DMS53 (cell line): ENCODE measurements at places on chromosomes 6 and 20.

- DNase-seq = no peak
Measured at GRCh38 chr6:157946053-157946617, 35.5 kb upstream of the SYNJ2 start.

DNA sequence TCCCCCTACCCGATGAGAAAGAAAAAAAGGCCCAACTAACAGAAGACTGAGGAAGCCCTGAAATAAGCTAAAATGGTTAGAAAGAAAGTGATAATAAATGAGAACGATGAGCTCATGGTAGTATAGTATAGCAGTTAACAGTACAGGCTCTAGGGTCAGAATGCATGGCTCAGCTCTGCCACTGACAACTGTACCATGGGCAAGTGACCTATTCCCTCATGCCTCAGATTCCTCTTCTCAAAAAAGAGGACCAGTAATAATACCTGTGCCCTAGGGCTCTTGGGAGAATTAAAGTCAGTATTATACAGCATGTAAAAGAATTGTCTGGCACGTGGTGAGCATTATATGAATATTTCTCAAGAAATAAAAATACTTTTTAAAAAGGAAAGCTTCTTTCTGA, 19.8 kb downstream of the TRERF1 start:
- no peak for DNase-seq

DNA sequence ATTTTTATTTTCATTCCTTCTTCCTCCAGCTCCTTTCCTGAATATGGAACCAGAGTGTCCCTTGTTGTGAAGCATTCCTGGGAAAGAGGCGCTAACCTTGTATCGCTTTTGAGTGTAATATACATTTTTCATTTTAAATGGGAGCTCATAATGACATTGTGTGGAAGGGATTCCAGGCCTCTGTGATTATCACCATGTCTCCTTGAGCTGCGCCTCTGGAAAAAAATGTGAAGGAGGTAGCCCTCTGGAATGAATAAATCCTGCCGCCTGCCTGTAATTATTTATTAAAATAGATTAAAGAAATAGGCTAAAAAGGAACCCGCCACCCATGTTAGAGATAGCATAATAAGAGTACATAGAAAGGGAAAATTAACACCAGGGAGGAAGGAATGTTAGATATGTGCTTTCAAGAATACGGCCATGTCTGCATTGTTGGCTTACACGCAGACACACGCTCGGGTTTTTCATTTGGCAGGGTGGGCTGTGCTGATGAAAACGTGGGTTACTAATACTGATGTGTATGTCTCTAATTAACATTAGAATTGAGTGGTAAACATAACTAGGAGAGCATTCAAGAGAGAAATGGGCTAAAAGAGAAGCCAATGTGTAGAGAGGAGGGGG, 138.5 kb downstream of the LINC00237 start:
- DNase-seq = no peak

- DNase-seq = peak; percentile 87
Measured at GRCh38 chr6:21593927-21594415, 420 bp downstream of the SOX4 start.

- peak; percentile 30 for DNase-seq
Measured at GRCh38 chr20:2918096-2919049, 45.1 kb downstream of the PTPRA start.

DNA sequence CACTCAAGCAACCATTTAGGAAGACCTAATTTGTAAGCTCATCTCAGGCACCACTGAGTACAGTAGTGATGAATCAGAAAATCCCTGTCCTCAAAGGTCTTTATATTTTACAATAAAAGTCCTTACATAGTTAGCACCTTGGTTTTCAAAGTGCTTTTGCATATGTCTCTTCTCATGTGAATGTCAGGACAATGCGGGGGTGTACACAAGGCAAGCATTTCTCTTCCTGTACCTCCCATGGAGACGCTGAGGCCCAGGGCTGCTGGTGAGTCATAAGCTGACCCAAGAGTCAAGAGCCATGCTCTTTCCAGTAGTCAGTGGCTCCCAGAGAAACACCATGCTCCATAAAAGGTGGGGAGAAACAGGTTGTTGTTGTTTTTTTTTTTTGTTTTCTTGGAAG, 174.0 kb downstream of the GJA10 start:
- peak; percentile 85 for DNase-seq

GRCh38 chr6:16412982-16413381, 174.6 kb downstream of the GMPR start:
- DNase-seq = no peak

GRCh38 chr20:5608442-5609161, 141.6 kb upstream of the SHLD1 start:
- DNase-seq = peak; percentile 52

GRCh38 chr20:6164421-6165341, 41.9 kb upstream of the FERMT1 start:
- peak; percentile 17 for DNase-seq

DNA sequence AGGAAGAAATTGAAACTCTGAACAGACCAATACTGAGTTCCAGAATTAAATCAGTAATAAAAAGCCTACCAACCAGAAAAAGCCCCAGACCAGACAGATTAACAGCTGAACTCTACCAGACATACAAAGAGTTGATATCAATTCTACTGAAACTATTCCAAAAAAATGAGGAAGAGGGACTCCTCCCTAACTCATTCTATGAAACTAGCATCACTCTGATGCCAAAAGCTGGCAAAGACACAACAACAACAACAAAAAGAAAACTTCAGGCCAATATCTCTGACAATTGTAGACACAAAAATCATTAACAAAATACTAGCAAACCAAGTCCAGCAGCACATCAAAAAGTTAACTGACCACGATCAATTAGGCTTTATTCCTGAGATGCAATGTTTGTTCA, 246.0 kb upstream of the RUNX2 start:
- DNase-seq = no peak

GRCh38 chr20:15005300-15005986, 668.0 kb upstream of the FLRT3 start:
- peak; percentile 22 for DNase-seq

DNA sequence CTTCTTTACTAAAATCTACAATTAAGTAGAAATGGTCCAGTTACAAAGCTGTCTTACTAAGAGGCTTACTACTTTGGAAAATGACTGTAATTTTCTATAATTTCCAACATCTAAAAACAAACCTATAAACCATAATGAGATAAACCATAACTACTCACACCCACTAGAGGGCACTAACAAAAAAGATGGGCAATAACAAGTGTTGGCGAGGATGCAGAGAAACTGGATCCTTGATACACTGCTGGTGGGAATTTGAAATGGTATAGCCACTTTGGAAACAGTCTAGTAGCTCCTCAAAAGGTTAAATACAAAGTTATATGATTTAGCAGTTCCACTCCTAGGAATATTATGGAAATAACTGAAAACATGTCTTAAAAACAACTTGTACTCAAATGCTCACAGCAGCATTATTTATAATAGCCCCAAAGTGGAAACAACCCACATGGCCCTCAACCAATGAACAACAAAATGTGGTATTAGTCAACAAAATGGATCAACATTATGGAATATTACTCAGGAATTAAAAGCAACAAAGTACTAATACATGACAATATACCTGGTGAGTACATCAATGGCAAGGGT, 50.6 kb downstream of the GJA10 start:
- DNase-seq = peak; percentile 53

- DNase-seq = no peak
Measured at GRCh38 chr6:148529010-148529409, 186.4 kb downstream of the SASH1 start.

GRCh38 chr20:4812216-4812615, 90.5 kb downstream of the PRND start:
- DNase-seq = no peak

- no peak for DNase-seq
Measured at GRCh38 chr6:98020222-98020621, 737.2 kb upstream of the MMS22L start.

- no peak for DNase-seq
Measured at GRCh38 chr6:12097791-12098190, 85.7 kb downstream of the HIVEP1 start.

- peak; percentile 77 for DNase-seq
Measured at GRCh38 chr6:133741375-133741861, 147.5 kb upstream of the TCF21 start.

GRCh38 chr20:41030061-41030460, 1.4 kb downstream of the TOP1 start:
- no peak for DNase-seq

DNA sequence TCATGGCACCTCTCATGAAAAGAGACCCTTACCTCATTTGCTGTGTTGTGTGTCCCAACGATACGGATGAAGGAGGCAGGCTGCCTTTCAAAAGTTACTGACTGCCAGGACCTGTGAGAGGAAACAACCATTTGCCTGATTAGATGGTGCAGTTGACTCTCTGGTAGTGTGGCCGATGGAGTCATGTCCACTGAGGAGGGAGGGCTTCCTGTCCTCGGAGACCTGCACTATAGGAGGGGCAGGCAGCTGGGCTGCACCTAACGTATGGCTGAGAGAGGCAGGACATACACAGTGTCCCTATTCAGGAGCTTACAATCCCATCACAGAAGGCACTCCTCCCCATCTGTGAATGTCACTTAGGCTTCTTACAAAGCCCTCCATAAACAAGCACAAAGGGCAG, 373.0 kb downstream of the ZFAND3 start:
- DNase-seq = no peak

GRCh38 chr6:88386167-88386566, 220.0 kb upstream of the CNR1 start:
- DNase-seq = no peak

DNA sequence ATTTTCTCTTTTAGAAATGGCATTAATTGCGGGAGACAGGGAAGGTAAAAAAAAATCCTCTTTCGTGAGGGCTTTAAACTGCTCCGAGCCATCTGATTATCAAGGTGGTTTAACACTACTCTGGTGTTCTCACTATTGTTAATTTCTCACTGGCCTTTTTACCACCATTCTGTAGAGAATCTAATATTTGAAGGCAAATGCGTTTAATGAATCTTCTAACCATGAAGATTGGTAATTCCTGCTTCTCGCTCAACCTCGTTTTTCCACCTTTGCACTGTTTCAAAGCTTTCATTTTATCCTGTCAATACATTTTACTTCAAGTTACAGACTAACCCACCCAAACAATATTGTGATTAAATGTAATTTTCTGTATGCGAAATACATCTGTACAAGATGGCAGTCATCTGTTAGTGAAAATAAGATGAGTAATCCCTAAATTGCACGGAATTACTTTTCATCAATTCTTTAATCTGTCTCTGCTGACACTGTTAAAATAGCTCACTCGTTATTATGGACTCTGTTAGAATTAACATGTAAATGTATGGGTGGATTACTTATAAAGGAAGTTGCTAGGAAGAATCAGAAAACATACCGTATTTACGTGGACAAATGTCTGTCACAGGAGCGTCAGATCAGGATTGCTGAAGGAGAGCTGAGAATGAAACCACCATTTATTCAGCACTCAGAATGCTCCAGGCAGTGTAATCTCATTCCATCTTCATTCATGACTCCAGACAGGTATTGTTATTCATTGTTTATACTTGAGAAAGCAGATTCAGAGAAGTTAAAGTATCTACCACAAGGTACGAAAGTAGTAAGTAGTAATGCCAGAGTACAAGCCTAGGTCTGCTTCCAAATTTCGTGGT, 1.1 kb upstream of the LCA5 start:
- peak; percentile 56 for DNase-seq

- DNase-seq = no peak
Measured at GRCh38 chr20:54820392-54820791, 345.0 kb downstream of the DOK5 start.

DNA sequence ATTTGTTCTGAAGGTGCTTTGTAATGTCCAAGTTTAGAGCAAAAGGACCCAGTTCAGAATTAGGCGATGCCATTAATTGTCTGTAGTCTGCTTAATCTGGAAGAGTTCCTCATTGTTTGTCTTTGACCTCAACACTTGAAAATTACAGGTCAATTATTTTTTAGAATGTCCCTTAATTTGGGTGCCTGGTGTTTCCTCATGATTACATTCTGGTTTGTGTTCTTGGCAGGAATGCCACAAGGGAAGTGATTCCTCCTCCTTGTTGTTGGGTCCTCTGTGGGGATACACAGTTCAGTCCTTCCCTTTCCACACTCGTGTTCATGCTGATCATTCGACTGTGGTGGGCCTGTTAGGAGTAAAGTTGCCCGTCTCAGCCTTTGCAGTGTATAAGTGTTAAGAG, 207.3 kb downstream of the JARID2 start:
- no peak for DNase-seq

DNA sequence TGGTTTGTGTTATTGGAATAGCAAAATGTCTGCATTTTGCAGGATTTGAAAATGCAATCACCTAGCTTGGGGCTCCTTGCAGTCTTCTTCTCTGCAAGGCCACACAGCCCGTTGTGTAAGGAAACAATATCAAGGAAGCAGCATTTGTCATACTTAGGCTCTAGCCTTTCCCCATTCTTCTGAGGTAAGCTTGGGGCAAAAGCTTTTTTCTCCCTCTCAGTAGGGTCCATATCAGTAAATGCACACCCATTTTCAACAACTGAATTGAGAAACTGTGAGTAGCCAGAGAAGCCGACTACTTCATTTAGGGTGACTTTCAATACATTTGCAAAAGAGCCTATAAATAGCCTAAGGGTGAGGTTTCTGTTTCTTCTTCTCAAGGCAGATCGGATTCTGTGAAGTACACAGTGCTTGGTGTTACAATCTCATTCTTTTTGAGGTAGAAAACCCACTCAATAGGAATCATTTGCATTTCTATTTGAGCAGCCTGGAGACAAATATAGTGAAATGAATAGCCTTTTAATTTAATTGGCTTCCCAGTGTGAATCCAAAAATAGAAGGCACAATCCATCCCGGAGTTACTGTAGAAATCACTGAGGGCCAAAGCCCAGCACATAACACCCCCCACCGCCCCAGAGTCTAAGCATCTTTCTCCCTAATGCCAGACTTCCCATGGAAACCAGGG, 61.8 kb downstream of the BTBD3 start:
- DNase-seq = no peak

DNA sequence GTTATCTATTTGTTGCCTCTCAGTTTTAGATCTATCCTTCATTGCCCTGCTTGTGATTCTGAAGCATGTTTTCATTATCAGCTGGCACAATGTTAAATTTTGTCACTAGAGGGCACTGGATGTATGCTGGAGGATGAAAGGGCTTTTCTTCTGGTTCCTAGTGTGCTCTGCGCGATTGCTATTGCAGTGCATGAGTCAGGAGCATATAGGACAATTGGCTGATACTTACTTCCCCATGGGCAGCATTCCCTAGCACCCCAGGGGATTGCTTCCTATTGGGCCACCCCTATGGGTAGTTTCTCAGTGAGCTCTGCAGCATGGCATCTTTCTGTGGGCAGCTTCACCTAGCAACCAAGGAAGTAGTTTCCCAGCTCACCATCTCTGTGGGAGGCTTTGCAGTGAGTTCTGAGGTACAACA, 280.3 kb upstream of the SYNCRIP start:
- DNase-seq = peak; percentile 81

DNA sequence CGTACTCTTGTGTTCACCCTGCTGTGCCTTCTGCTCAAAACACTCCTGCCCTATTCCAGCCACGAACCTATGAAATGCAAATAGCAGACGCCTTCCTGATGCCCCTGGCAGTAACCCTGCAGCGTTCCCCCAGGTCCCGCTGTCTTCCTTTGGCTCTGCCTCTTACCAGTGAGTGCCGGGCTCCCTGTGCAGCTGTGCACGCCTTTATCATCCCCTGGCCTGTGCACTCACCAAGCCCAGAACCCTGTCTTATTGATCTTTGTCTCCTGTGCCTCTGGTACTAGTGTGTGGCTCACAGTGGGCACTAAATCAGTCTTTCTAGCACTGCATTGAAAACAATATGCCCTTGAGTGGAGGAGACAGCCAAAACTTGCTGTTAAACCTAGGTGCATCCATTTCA, 19.7 kb downstream of the ZDHHC14 start:
- no peak for DNase-seq
